ENCODE measurements at places on chromosomes 2 and 18.

DNA sequence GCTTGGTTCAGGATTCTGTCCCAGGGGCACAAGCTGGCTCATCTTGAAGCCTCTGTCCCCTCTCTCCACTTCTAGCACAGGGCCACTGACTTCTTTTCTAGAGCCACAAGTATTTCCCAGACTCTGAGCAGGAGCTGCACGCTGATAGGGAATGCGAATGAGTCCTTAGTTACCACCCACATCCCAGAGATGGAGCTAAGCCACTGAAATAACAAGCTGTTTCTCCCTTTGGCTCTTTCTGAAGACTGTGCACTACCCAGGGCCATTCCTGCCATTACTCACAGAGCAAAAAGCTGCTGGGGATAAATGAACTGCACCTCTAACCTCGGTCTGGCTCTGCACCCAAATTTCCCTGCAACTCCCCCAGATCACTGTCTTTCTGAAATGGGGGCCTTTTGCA, 70.6 kb downstream of the TSN start:
- DNase-seq = no peak

- DNase-seq = no peak
Measured at GRCh38 chr2:120550893-120551446, 184.7 kb upstream of the GLI2 start.

DNA sequence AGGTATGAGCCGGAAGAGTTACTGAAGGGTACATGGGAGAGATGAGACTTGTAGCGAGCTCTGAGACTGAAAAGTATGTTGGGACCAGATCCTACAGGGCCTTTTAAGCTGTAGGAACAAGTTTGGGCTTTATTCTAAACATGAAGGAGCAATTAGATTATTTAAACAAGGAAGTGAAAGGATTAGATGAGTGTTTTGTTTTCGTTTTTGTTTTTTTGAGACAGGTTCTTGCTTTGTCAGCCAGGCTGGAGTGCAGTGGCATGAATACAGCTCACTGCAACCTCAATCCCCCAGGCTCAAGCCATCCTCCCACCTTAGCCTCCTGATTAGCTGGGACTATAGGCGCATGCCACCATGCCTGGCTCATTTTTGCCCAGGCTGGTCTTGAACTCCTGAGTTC, 110.7 kb downstream of the C1D start:
- DNase-seq = no peak

- no peak for DNase-seq
Measured at GRCh38 chr2:154386186-154386585, 312.3 kb upstream of the KCNJ3 start.

DNA sequence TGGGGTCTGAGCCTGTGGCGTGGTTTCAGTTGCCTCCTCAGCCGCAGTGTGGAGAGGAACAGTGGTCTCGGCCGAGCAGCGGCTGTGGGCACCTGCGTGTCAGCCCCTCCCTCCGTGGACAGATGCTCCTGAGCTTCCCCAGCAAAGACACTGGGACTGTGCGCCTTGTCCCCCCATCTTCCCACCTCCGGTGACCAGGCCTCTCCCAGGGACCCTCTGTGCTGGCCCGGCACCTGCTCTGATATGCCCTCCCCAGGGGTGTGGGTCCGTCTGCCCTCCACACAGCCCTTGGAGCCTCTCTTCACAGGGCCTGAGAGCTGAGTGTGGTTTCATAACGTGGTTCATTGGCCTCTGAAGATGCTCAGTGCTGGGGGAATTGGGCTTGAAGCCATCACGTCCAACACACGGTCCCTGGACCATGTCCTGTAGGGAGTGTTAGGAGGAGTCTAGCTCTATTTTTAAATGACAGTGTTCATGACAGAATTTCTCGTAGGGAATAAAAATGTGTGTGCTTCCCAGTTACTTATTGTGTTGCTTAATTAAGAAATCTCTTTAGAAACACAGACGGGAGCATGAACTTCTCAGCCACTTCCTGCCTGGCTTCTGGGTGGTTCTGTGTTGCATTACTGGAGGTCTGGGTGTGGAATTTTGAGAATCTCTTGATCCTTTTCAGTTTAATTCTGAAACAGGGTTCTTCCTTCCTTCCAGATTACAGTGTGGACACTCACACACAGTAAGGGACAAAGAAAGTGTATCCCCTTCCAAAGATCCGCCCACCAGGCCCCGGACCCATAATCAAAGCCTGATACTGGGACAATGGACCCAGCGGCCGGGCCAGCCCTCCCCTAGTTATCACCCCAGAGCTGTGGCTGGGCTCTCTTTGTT, 110.7 kb downstream of the NFATC1 start:
- DNase-seq = no peak

DNA sequence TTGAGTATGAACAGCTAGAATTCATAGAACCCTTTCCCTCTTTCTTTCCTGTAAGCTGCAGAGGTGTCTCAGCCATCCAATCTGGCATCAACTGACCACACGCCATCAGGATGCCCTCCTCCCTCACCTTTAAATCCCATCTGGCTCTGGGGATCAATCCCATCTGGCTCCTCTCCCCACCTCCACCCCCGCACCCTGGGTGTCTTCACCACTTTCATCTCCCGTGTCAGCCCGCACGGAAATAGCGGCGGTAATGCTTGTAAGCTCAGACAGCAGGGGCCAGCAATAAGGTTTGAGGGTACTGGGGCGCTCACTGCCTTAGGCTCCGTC, 508 bp upstream of the TUBA4B start:
- DNase-seq = no peak

DNA sequence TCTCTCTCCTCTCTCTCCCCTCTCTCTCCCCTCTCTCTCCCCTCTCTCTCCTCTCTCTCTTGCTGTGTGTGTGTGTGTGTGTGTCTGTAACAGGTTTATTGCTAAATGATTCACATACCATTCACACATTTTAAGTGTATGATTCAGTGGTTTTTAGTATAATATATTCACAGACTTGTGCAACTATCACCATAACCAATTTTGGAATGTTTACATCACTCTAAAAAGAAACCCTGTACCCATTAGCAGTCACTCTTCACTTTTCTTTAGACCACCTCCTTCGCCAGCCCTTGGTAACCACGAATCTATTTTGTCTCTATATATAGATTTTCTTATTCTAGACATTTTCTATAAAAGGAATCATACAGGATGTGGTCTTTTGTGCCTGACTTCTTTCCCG, 11.4 kb downstream of the THNSL2 start:
- DNase-seq = no peak

GRCh38 chr18:57141208-57142129, 5.4 kb upstream of the BOD1L2 start:
- peak; percentile 72 for DNase-seq

- DNase-seq = no peak
Measured at GRCh38 chr2:71925268-71926088, 222.2 kb downstream of the CYP26B1 start.

GRCh38 chr2:53782676-53783075, 4.1 kb downstream of the ASB3 start:
- DNase-seq = no peak

- no peak for DNase-seq
Measured at GRCh38 chr2:144606466-144607095, 86.7 kb upstream of the ZEB2 start.

DNA sequence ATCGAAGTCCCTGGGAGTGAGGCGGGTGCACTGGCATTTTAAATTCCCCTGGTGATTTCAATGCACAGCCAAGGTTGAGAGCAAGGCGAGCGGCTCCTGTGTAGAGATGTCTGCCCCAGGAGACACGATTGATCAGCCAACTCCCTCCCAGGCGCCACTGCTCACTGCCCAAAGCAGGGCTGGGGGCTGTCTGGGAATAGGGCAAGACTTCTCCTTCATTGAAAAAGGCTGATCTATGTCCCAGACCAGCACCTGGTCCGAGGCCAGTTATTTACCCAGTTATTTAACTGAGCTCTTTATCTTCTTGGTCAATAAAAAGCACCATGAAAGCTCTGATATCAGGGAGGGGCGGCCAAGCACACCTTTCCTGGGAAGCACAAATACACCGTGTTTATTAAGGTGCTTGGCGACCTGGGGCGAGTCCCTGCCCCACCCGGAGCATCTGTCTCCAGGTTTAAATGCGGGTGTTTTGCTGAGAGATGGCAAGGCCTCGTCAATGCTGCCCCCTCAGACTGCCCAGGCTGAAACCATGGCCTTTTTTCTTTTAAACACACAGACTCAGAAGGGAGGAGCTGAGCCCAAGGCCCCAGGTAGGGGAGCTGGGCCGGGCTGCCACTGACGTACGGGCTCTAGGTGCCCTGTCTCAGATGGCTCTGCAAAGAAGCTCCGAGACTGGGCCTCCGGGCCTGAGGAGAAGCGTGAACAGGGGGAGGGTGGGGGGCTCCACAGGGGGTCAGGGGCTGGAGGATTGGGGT, 73.9 kb upstream of the HPCAL1 start:
- no peak for DNase-seq

GRCh38 chr2:75751360-75751759, 40.6 kb upstream of the GCFC2 start:
- no peak for DNase-seq

DNA sequence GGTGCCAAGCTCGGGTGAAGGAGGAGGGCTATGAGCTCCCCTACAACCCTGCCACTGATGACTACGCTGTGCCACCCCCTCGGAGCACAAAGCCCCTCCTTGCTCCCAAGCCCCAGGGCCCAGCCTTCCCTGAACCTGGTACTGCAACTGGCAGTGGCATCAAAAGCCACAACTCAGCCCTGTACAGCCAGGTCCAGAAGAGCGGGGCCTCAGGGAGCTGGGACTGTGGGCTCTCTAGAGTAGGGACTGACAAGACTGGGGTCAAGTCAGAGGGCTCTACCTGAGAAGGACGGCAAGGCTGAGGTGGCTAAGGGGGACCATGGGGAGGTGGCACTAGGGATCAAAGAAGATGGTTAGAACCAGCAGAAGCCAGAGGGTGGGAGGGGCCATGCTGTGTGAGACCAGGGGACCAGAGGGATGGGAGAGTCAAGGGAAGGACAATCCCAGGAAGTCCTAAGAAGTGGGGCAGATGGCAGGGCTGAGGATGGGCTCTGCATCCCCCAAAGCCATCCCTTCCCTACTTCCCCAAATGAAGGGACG, 2.4 kb downstream of the DOK1 start:
- DNase-seq = no peak

DNA sequence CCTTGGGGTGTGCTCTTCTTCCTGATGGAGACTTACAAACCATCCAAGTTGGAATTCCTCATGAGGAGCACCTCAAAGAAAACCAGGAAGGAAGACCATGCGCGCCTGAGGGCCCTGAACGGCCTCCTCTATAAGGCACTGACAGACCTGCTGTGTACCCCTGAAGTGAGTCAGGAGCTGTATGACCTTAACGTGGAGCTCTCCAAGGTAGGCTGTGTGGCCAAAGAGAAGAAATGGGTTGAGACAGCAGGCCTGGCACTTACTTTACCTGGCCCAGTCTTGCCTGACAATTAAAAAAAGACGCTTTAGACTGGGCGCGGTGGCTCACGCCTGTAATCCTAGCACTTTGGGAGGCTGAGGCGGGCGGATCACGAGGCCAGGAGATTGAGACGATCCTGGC, 3.1 kb downstream of the RBFA start:
- DNase-seq = no peak
